ENCODE measurements at places on chromosomes 13 and 19.

DNA sequence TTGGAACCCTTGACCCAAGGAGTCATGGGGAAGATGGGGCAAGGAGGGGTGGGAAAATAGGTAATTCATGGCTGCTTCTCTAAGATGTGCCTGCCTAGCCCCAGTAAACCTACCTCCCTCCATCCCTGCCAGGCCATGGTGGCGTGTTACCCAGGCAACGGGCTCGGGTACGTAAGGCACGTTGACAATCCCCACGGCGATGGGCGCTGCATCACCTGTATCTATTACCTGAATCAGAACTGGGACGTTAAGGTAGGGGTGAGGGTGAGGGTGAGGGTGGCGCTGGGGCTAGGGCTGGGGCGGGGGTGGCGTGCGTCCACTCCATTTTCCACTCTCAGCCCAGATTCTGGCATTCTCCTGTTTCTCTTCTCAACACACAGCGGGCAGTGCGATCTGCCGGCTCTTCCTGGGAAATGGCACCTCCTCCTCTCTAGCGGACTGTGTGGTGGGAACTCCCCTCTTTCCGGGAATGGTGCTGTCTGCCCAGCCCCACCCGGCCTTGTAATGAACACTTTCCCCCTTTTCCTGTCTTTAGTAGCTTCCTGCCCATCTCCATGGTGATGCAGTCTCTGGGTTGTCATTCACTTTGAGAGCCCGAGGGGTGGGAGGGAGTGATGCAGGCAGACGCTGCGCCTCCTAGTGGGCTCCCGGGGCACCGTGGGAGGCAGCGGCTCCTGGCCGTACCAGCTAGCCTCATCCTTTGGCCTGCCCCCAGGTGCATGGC is 7.6 kb downstream of the EGLN2 start:
- peak; percentile 85 for DNase-seq

GRCh38 chr13:112053167-112053743 is 13.7 kb upstream of the SOX1 start:
- no peak for DNase-seq

- no peak for DNase-seq
Observed at GRCh38 chr19:41001243-41001971, 10.3 kb downstream of the CYP2B6 start.

- no peak for DNase-seq
Observed at GRCh38 chr19:36257520-36257876, 42.6 kb downstream of the ZNF146 start.

DNA sequence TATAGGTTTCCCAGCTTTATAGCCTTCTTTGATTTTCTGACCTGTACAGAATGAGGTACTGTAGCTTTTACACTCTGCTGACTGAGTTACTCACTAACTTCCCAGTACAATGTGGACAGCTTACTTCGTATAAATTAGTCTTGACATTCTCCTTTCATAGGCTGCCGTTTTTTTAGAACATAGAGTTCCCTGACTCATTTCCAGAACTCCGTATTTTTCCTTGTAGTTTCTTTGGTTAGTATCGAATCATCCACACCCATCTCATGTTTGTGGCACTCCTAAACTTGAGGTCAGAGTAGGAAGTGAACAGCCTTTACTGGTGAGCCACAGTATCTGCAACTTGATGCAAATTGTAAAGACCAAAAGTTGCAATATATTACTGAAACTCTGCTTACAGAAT is 303.9 kb downstream of the SLITRK5 start:
- DNase-seq, result no peak

DNA sequence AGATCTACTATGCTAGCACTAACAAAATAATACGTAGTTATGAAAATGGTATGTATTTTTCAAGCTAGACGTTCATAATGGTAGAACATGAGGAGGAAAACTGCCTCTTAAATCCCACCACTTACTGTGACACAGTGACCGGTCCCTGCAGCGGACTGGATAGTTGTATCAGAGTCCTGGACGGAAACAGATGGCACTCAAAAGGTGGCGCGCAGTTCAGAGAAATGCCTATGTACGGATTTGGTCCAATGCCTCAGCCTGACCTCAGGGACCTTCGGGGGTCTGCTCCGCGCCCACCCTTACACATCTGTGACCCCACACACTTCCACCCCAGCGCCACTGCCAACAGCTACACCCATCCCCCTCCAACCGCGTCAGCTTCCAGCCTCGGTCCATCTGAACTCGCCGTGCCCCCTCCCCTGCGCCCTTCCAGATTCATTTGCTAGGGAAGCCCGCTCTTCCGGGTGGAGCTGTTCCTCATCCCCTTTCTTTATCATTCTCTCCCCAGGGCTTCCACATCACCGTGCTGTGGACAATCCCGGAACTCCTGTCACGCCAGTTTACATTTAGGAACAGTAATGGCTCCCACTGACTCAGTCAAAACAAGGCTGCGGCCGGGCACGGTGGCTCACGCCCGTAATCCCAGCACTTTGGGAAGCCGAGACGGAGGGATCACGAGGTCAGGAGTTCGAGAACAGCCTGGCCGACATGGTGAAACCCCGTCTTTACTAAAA is 792 bp upstream of the LENG8 start:
- DNase-seq, result peak; percentile 76

GRCh38 chr13:106919133-106919532 is 351.2 kb upstream of the ARGLU1 start:
- DNase-seq, result no peak

- no peak for DNase-seq
Observed at GRCh38 chr13:78520425-78520824, 82.9 kb downstream of the POU4F1 start.

- DNase-seq, result no peak
Observed at GRCh38 chr13:37534676-37535075, 63.9 kb downstream of the POSTN start.

GRCh38 chr13:71609271-71609670 is 257.7 kb downstream of the DACH1 start:
- no peak for DNase-seq

GRCh38 chr13:26372747-26373146 is 118.8 kb downstream of the CDK8 start:
- no peak for DNase-seq

GRCh38 chr13:76643596-76643995 is 242.6 kb downstream of the KCTD12 start:
- no peak for DNase-seq

DNA sequence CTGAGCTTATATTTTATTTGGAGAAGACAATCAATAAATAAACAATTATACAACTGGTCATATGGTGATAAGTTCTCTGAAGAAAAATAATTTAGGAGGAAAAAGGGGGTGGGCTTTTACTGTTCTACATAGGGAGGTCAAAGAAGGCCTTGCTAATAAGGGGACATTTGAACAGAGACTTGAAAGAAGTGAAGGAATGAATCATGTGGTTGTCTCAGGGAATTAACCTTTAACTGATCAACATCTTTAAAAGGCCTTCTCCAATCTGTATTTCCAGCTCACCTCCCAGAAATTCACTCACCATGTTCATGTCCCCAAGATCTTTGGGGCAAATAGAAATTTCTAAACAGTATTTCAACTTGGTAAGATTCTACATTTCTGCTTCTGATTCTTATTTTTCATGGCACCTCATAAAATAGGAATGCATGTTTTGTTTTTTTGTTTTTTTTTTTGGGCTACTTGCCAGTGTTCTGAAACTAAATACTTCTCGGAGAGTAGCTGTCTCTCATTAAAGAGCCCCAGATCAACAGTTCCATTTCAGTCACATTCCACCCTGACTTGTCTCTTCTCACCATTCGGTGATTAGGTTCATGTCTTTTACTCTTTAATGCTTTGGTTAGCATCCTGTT is 19.2 kb upstream of the LPAR6 start:
- DNase-seq, result no peak

DNA sequence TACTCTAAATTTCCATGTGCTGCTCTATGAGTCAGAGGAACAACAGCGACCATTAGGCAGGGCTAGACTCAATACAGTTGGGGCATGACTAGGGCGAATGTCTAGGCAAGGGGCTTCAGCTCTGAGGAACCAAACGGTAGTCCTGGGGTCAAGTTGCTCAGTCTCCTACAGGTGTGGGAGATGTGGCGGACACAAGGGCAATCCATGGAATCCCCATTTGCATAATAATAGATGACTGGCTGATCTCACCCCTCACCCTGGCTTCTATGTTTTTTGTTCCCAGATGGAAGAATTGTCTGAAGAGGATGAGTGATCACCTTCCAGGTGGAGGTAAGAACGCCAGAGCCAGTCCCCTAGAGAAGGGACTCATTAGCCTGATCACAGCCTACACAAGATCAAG is 1048.2 kb upstream of the MIR17HG start:
- no peak for DNase-seq

- no peak for DNase-seq
Observed at GRCh38 chr13:71681901-71682613, 184.9 kb downstream of the DACH1 start.

- DNase-seq, result no peak
Observed at GRCh38 chr13:52664272-52664671, 11.6 kb downstream of the SUGT1 start.

- no peak for DNase-seq
Observed at GRCh38 chr19:15028490-15028889, 20.8 kb upstream of the CASP14 start.

- DNase-seq, result no peak
Observed at GRCh38 chr13:79796136-79796535, 315.2 kb downstream of the NDFIP2 start.

DNA sequence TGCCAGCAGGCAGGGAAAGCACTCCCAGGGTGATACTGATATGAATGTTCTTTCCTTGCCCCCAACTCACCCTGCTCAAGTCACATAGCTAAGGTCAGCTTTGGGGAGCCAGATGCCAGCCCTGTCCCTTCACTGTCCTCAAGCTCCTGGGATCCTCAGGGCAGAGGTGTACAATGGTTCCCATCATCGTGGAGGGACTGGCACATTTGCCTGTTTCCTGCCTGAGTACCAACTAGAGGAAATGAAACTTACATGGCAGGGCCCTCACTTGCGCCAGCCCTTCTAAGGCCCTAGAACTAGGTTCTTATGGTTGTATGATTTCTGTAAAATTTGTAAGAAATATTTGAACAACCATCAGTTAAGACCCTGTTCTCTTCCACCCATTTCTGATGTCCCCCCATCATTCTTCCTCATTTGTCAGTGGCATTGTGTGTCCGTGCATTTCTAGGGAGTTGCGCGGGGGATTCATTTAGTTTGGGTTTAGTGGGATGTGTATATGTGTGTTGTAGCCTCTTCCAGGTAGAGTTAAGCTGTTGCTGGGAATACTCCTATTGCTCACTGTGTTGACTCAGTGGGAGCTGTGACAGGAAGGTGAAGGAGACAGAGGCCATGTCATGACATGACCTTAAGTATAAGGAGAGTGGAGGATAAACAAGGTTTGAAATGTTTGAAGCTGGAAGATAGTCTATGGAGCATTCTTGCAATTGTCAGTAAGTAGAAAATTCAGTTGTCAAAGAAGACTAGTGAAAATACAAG is 41.3 kb upstream of the RCBTB2 start:
- DNase-seq, result no peak

DNA sequence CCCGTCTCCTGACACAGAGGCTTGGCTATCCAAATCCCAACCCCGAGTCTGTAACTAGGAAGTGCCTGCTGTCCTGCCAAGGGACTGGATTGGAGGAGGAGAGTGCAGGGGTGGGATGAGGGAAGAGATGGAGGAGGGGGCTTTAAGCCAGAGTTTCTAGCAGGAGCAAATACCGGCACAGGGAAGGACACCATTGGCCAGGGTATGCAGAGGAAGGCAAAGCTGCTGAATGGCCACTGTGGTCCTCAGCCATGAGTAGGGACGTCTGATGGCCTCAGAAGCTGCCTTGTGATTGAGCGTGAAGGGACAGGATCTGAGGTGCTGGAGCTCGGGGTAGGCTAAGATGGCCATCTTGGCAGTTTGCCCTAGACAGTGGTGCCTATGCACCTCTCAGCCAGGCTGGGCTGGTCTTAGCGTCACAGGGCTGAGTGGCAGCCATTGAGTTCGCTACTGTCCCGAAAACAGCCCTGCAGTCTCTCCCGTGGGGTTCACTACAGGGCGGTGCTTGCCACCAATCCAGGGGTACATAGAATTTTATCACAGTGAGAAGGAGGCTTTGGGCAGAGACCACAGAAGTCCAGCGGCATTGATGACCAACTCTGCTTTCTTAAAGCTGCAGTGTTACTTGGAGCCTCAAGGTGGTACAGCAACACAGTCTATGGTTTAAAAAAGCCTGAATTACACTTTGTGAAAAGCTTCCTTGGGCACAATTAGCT is 61.8 kb downstream of the AKAP11 start:
- no peak for DNase-seq

- no peak for DNase-seq
Observed at GRCh38 chr13:39892721-39893685, 237.5 kb downstream of the COG6 start.

DNA sequence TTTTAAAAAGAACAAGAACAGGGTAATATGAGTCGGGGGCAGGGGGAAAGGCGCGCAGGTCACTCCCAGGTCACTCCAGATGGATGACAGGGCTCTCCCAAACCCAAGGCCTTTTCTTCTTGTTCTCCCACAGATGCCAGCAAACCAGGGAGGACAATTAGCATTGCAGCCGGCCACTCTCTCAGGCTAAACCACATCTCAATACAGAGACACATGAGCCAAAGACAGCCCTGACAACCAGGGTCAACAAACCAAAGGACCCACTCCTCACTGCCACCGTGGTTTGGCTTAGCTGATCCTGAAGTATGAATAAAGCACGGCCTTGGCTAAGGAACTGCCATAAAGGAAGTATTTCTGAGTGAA is 47.3 kb downstream of the LATS2 start:
- no peak for DNase-seq

DNA sequence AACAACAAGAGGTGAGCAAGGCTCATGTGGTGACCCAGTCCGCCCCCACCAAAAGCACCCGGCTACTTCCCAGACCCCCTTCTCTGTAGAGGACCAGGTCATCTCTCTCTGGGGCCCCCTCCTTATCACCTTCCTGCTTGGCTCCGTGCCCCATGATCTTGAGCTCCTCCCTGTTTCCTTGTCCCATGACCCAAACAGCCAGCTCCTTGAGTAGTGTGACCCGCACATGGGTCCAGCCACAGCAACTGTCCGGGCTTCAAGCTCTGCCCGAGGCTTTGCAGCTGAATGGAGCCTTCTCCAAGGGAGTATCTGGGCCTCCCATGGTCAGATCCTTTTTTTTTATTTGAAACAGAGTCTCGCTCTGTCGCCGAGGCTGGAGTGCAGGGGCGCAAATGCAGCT is 61.8 kb downstream of the MYO9B start:
- DNase-seq, result no peak

- DNase-seq, result no peak
Observed at GRCh38 chr13:61146158-61146557, 269.5 kb downstream of the PCDH20 start.

DNA sequence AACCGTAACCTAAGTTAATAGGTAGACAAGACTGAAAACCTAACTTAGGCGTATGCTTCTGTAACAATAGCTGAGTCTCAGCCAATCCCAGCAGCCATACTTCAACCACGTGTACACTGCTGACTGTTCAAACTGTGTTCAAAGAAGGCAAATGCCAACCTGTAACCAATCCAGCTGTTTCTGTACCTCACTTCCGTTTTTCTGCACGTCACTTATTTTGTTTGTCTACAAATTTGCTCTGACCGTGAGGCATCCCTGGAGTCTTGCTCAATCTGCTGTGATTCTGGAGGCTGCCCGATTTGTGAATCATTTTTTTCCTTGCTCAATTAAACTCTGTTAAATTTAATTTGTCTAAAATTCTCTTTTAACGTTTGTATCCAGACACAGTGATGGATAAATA is 59.2 kb downstream of the EDNRB start:
- DNase-seq, result no peak
